ENCODE measurements at places on chromosomes 1 and 21.
A peak's percentile ranks its signal among the peaks of the same experiment; 100 is the strongest.

- DNase-seq: no peak
Observed at GRCh38 chr1:57422271-57423134, 1.4 kb downstream of the DAB1 start.

DNA sequence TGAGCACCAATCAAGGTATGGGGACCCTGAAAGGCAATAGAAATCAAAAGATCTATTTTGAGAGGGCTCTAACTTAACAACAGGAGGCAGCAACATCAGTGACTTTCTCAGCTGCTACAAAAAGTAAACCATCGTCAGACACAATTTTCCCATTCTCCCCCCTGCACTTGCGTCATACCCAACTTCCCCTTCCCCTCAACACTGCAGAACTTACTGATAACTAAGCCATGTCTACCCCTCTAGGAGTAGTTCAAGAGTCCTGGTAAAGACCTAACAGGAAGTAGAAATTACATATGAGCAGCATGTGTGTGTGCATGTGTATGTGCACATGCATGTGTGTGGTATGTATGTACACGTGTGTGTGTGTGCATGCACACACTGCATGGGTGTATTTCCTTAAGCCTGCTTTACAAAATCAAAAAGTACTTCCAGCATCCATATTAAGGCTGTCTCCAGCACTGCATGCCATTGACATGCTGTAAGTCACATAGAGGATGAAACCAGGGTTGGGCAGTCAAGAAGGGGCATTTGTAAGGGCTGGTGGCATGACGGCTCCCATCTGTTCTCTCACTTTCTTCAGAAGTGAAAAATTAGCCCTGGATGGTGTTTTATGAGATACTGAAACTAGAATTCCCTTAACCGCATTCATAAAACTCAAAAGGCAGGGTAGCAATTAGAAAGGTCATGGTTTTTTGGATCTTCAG is 460.1 kb upstream of the RUNX1 start:
- DNase-seq: no peak

- DNase-seq: peak; percentile 17
Observed at GRCh38 chr1:174769961-174770549, 229.7 kb upstream of the CACYBP start.

DNA sequence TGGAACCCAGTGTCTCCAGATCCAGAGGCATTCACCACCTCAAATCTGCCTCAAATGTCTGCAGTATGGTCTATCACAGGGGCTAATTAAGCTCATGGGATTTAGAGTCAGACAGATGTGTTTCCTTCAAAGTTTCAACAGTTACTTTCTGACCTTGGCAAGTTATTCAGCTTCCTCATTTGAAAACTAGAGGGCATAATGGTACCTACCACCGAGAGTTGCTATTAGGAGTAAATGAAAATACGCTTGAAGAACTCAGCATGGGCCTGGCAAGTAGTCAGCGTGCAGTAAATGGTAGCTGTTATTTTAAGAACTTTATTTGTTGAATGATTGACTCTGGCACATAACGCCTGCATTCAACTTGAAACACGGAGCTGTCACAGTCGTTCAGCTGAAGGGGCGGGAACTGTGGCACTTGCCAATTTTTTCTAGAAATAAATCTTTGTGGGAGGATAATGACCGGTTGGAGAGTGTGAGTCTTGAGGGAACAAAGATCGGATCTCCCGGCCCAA is 1.2 kb upstream of the CAP1 start:
- DNase-seq: no peak

GRCh38 chr1:165903672-165904071 is 76.3 kb downstream of the UCK2 start:
- no peak for DNase-seq

DNA sequence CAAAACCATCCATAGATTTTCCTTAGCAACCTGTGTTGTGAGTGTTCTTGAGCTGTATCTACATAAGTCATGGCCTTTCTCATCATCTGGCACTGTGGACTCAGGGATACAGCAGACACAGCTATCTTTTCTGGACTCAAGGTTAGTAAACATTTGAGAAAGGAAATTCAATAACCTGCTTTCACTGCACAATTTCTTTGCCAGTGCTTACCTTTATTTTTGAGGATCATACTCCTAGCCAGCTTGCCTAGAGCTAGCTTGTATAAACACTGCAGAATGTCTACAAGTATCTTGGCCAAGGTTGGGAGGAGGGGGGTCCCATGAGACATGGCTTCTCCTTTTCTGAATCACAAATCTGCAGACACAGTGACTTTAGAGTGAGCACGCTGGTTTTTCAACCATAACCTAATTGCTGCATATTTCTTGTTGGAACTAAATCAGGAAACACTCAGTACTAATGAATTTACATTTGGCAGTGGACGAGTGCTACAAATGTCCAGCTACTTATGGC is 27.2 kb downstream of the ADAMTS5 start:
- no peak for DNase-seq

GRCh38 chr1:81414488-81415015 is 386.2 kb upstream of the ADGRL2 start:
- DNase-seq: peak; percentile 9

- no peak for DNase-seq
Observed at GRCh38 chr21:38821248-38821647, 15.5 kb downstream of the ETS2 start.

- DNase-seq: no peak
Observed at GRCh38 chr1:65207317-65207716, 59.3 kb downstream of the AK4 start.

- DNase-seq: no peak
Observed at GRCh38 chr1:198681252-198681651, 42.4 kb downstream of the PTPRC start.

DNA sequence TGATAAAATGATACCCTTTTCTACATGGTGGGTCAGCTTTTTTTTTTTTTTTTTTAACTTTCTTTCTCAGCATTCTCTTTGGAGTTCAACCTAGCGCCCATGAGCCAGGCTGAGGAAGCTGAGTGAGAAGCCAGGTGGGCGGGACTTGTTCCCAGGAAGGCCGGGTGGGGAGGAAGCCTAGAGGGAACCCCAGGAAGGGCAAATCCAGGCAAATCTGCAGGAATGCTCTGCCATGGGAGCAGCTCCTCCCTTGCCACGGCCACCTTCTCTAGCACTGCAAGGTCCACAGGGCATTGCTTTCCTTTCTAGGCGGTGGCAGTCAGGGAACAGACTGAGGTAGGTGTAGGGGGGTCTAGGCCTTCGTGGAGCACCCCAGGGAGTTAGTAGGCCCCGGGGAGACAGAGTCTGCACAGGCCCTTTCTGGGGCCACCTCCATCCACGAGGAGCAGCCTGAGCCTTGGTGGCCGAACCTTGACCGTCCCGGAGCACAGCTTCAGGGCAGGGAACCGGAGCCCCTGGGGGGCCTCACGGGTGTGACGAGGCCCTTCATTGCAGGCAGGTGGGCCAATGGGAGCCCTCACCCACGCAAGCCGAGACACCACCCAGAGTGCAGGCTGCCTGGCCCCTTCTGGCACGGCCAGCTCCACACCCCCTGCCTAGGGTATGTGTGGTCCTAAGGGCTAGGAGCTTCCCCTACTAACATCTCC is 18.2 kb upstream of the CCDC27 start:
- no peak for DNase-seq

GRCh38 chr1:229106526-229107125 is 164.3 kb upstream of the RAB4A start:
- no peak for DNase-seq

DNA sequence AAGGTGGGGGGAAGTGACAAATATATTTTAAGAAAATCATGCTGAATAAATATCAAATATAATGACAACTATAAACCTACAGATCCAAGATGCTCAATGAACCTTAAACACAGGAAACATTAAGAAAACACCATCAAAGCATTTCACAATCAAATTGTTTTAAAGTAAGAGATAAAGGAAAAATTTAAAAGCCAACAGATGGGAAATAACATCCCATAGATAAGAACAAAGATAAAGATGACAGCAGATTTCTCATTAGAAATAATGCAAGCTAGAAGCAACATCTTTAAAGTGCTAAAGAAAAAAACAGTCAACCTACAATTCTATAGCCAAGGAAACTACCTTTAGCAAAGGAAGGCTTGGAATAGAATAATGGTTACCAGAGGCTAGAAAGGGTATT is 17.8 kb downstream of the MCOLN3 start:
- no peak for DNase-seq

GRCh38 chr1:55463814-55464475 is 248.8 kb upstream of the USP24 start:
- no peak for DNase-seq

DNA sequence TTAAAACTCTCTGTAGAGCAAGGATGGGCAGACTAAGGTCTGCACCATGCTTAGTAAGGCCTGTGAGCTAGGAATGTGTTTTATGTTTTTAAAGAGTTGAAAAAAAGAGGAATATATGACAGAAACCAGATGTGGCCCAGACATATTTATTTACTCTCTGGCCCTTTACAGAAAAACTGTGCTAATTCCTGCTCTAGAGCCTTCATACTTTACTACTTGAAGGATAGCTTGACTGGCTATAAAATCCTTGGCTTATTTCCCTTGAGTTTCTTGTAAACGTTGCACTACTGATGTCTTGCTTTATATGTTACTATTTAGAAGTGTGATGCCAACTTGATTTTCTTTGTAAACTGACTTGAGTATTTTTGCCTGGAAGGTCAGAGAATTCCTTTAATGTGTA is 33.5 kb downstream of the CTBS start:
- DNase-seq: no peak

- no peak for DNase-seq
Observed at GRCh38 chr1:198687429-198687828, 48.6 kb downstream of the PTPRC start.

DNA sequence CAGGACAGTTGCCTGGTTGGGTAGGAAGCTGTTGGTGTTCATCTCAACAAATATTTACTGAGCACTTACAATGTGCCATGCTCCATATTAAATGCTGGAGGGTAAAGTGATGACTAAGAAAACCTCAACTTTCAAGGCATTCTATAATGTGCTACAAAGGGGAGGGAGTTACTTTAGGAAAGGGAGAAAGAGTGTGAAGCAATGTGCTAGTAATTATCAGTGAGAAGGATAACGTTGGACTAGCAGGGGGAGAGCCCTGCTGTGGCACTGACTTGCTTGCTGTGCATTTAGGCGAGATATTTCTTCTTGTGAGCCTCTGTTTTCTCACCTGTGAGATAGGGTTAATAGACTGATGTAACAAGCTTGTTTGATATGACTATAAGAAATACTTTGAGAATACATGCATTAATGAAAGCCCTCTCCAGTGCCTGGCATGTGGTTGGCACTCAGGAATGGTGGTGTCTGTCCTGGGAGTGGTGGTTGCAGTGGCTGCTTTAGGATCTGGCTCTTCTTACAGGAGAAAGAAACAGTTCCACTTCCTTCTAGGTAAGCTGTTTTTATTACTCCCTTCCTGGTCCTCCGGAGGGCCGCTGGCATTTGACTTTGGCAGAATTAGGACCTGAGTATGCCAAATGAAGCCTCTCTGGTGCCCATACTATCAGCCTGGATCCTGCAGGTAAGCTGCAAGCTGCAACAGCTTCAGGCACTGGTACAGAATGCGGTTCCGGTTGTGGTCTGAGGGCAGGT is 111.1 kb upstream of the COA6 start:
- DNase-seq: no peak

GRCh38 chr1:195981448-195982139 is 626.6 kb downstream of the KCNT2 start:
- DNase-seq: no peak

DNA sequence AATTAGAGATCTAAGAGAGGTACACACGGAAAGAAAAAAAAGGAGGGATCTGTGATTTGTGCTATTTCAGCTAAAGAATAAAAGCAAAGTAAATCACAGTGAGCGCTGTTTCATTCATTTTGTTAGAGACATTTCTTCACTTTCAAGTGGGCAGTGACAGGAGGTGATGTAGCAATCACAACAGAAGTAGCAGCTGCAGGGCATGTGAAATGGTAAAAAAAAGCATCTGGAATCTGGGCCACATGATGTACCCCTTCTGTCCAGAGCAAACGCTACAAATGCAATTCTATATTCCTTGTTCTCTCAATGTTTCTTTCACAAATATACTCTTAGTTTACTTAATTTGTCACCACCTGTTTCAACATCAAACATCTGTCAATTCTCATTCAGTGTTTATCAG is 786.5 kb downstream of the LRRIQ3 start:
- no peak for DNase-seq

- no peak for DNase-seq
Observed at GRCh38 chr1:177054542-177054941, 110.0 kb downstream of the ASTN1 start.

DNA sequence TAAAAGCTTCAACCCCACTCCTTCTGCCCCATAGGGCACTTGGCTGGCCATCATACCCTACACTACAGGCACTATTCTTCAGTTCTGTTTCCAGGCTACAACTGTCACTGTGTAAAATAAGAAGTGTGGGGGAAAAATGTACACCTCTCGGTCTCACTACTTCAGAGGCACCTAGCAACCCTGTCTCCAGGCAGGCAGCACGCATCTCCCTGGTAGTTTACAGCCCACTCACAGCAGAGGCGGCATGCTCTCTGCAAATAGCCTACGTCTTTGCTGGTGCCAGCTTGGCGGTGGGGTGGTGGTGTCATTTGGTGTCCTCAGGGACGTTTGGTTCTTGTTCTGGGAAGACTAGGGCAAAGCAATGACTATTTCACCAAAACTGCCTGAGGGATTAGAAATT is 48.2 kb upstream of the BTG3 start:
- DNase-seq: no peak

DNA sequence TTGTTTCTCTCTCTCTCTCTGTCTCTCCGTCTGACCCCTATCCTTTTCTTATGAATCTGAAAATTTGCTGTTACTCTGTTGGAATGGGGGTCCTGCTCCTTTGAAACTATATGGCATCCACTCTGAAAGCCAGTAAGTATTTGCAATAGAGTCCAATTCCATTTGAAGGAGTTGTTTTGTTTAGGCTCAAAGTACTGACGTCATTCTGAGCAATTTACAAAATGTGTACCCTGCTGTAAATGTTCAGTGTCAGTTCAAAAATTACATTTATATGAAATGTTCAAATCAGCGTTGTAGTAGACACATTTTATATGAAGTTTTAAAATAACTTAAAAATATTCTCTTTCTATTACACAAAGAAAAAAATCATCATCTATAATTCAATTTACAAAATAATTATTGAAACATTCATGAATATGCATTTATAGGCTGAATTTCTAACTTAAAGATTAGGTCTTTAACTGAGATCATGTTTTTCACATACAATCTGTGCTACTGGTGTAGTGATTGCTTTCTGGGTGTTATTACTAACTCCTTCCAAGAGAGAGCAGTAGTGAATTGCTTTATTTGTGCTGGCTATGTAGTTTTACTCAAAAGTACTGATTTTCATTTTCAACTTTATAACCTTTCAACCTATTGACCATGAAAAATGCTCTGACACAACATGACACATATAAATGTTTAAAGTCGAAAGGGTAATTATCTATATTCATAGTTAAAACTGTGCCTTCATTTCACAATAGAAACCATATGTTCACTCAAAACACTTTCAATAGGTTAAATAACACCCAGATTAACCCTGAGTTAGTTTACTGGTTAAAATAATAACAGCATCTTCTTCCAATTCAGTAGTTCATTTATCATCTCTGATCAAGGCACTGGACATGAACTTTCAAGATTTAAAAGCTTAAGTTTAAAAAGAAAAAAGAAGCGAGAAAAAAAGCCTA is 253.1 kb upstream of the ADGRL4 start:
- DNase-seq: no peak
